Caco-2 (cell line): ENCODE measurements at places on chromosomes 1 and 21. TPM values are rescaled to one million over a fixed set of nuclear protein-coding genes. Genes with fewer than 3 reads are reported as not detected.

Gene TTLL7
- total RNA-seq: 0.56 and 0.75 TPM in 2 replicates

DNA sequence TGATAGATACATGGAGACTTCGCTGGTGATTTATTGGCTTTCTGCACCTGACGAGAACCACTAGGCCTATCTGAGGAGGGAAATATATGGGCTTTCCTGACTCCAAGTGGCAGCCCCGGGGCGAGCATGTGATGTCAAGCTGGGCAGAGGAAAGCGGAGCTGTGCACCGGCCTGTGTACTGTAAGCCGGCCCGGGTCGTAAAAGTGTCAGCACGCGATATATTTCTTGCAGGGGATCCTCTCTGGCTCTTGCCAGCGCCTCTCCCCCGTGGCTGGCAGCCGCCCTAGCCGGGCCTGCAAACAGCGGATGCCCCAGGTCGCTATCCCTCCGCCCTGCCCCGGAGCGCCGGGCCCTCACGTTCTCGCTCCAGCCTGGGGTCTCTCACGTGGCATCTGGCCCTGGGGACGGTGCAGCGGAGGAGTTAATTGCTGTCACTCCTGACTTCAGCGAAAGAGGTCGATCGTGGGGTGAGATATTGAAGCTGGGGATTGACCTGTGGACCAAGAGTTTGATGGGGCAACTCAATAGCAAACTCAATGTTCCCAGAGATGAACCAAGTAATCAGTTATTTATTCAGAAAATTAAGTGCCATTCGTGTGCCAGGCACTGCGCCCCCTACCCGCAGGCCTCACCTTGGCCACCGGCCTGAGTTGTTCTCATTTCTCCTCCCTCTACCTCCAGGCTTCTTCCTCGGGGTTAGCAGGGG lies 41.0 kb upstream of the HAO2 start:
- no peaks in the 10 kb centered on the region for H3K27me3 ChIP-seq
- peak; percentile 40 for DNase-seq
- H3K27ac ChIP-seq: no peak overlapping the region

GRCh38 chr1:41924911-41925310 lies 6.2 kb upstream of the HIVEP3 start:
- H3K27ac ChIP-seq: no peak overlapping the region
- H3K27me3 ChIP-seq: no peaks in the 10 kb centered on the region
- no peak overlapping the region for H3K4me3 ChIP-seq
- H3K4me1 ChIP-seq: no peaks in the 10 kb centered on the region

GRCh38 chr1:201400212-201400851 lies 1.2 kb upstream of the LAD1 start:
- H3K4me3 ChIP-seq: peak overlapping the region; percentile 79
- H3K4me1 ChIP-seq: peaks cover 67% of the 10 kb centered on the region
- H3K27ac ChIP-seq: peak overlapping the region; percentile 73

DNA sequence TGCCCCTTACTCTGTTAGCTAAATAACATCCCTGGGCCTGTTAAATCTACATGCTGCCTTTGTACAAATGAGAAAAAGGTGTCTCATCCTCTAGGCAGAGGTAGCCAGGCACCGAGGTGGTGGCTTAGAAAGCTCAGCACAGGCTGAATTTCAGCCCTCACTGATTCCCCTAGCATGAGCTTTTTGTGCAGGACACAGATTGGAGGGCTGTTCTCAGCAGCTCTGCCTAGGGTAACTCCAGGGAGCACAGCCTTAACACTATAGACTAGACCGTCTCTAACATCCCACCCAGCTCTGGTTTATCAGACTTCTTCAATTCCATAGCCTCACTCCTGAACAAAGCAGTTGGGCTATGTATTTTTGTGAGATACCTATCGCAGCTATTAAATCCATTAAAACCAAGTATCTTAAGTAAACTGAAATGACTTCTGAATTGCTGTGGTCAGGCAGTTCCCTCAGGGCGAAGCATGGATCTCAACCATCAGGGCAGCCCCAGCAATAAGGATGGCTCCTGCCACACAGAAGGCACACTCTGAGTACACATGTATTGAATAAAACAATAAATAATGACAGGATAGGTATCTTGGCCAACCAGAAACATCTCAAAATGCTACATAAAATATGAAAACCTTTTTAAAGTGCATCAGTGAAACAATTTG lies 14.8 kb downstream of the S100A6 start:
- peaks cover 65% of the 10 kb centered on the region for H3K4me1 ChIP-seq
- no peaks in the 10 kb centered on the region for H3K36me3 ChIP-seq
- DNase-seq: no peak
- peak overlapping the region; percentile 86 for H3K27ac ChIP-seq
- H3K4me3 ChIP-seq: no peak overlapping the region

GRCh38 chr1:114735479-114735878 lies 18.9 kb upstream of the NRAS start:
- no peaks in the 10 kb centered on the region for H3K4me1 ChIP-seq
- H3K27ac ChIP-seq: no peak overlapping the region
- no peaks in the 10 kb centered on the region for H3K27me3 ChIP-seq
- H3K4me3 ChIP-seq: no peak overlapping the region

Gene STYXL2
- total RNA-seq: not detected in 2 replicates

GRCh38 chr1:48917901-48918603 lies 141.4 kb upstream of the BEND5 start:
- DNase-seq: no peak
- no peak overlapping the region for H3K4me3 ChIP-seq
- H3K27ac ChIP-seq: no peak overlapping the region

Gene KCNN3
- 0.05 TPM in 1 of 2 replicates, not detected in the other for total RNA-seq

Gene MECR
- 21.5 and 23.1 TPM in 2 replicates for total RNA-seq

DNA sequence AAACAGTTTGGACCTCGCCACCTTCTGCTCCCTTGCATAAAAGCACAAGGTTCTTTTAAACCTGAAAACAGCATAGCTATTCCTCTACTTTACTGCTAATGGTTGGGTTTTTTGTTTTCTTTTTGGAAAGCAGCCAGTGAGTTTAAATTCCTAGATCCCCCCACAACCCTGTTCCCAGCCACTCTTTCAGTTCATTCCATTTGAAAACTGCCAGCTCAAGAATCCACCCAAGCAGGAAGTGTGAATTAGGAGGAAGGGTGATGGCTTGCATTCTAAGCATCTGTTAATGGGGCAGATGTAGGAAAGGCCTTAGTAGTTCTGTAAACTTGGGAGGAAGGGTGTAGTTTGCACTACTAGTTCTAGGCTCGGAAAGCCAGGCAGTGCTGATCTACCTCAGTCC lies 172.9 kb upstream of the HOOK1 start:
- no peak overlapping the region for H3K27ac ChIP-seq
- no peaks in the 10 kb centered on the region for H3K36me3 ChIP-seq
- H3K4me1 ChIP-seq: no peaks in the 10 kb centered on the region
- DNase-seq: no peak
- no peaks in the 10 kb centered on the region for H3K27me3 ChIP-seq

Gene SELL
- not detected in 2 replicates for total RNA-seq

Gene CFHR5
- total RNA-seq: not detected in 2 replicates

- H3K27me3 ChIP-seq: no peaks in the 10 kb centered on the region
- H3K36me3 ChIP-seq: no peaks in the 10 kb centered on the region
- DNase-seq: no peak
- no peak overlapping the region for H3K27ac ChIP-seq
- H3K4me1 ChIP-seq: peaks cover 2% of the 10 kb centered on the region
- no peak overlapping the region for H3K4me3 ChIP-seq
These were observed 14.6 kb downstream of the ARHGEF10L start for GRCh38 chr1:17553975-17554700.

GRCh38 chr1:14759843-14760242 lies 161.4 kb downstream of the KAZN start:
- H3K27ac ChIP-seq: no peak overlapping the region
- no peaks in the 10 kb centered on the region for H3K27me3 ChIP-seq
- H3K36me3 ChIP-seq: no peaks in the 10 kb centered on the region
- no peaks in the 10 kb centered on the region for H3K4me1 ChIP-seq
- DNase-seq: peak; percentile 44
- H3K4me3 ChIP-seq: no peak overlapping the region

Gene ICOSLG
- total RNA-seq: 12.6 and 13.5 TPM in 2 replicates

DNA sequence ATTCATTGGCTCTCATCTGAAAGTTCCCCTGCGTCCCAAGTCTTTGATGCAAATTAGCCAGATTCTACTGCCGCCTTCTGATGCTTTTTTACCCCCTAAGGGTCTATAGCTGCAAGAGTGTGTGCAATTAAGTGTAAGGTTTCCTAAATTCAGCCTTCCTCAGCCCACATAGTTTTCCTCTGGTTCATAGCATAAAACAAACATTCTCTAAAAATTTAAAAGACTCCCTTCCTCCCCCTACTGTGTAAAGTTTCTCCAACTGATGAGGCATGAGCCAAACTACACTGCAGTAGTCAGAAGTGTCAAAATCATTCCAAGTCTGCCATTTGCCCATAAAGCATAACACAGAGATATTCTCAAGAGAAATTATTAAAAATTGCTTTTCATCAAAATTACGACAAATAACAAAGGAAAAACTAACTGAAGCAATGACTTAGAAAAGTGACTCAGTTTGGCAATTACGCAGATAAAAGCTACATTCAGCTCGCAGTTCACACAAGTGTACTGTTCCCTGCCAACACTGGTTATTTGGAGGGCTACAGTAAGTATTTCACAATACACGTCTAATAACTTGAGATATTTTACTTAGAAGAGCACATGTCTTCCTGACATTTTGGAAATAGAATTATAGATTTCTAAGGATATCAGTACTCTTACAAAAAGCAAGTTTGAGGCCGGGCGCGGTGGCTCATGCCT lies 15.4 kb downstream of the KCNH1 start:
- no peaks in the 10 kb centered on the region for H3K27me3 ChIP-seq
- no peak overlapping the region for H3K4me3 ChIP-seq
- no peaks in the 10 kb centered on the region for H3K4me1 ChIP-seq
- no peak for DNase-seq
- no peak overlapping the region for H3K27ac ChIP-seq
- no peaks in the 10 kb centered on the region for H3K36me3 ChIP-seq

GRCh38 chr1:7729761-7730160 lies 41.3 kb upstream of the VAMP3 start:
- H3K4me3 ChIP-seq: no peak overlapping the region
- H3K27me3 ChIP-seq: no peaks in the 10 kb centered on the region; the same call in 1 of the 2 replicates
- no peak overlapping the region for H3K27ac ChIP-seq
- no peaks in the 10 kb centered on the region for H3K36me3 ChIP-seq
- no peak for DNase-seq

Gene S1PR1
- not detected in 2 replicates for total RNA-seq

GRCh38 chr1:145891143-145891542 lies 5.5 kb upstream of the ANKRD35 start:
- H3K4me3 ChIP-seq: no peak overlapping the region
- H3K4me1 ChIP-seq: peaks cover 8% of the 10 kb centered on the region
- H3K36me3 ChIP-seq: no peaks in the 10 kb centered on the region

Gene RBP7
- 10.3 and 11.7 TPM in 2 replicates for total RNA-seq

Gene PTPRF
- total RNA-seq: 158 TPM in 2 replicates

Gene KDF1
- total RNA-seq: 13.5 and 14.1 TPM in 2 replicates
